Astrocyte (in vitro differentiated cells and primary cell): ENCODE measurements at places on chromosomes 3 and 15.

- no peak for DNase-seq
Measured at GRCh38 chr3:26236531-26236930, 386.0 kb upstream of the LRRC3B start.

DNA sequence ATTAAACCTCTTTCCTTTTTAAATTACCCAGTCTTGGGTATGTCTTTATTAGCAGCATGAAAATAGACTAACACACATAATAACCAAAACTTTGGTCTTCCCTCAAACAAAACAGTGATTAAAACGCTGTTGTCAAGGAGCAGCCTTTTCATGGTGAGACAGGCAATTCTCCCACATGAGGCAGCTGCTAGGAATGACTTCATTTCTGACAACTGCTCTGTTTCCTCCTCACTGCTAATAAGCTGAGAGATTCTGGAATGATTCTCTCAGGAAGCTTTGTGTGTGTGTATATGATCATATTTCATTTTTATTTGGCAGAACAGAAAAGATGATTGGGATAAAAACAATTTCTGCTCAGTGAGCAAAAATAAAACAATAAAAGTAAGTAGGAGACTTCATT, 580.6 kb upstream of the ADAMTS9 start:
- peak; percentile 7 for DNase-seq

DNA sequence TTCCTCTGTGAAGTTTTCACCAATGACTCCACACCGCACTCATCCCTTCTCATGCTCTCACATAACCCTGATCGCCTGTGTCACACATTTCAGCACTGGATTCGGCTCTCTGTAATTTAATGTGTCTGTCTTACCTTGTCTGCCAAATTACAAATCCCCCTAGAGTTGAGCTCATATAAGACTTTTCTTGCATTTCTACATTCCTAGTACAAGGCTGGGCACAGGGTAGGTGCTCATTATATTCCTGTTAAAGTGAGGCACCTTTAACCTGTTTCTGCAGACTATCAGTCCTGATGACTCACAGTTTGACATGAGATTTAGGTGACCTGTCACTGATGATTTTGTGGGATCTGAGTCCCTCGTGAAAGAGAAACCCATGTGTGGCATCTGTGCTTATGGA, 22.6 kb downstream of the TGM5 start:
- no peak for DNase-seq

- DNase-seq, result no peak
Measured at GRCh38 chr3:8647137-8647985, 2.8 kb upstream of the SSUH2 start.

DNA sequence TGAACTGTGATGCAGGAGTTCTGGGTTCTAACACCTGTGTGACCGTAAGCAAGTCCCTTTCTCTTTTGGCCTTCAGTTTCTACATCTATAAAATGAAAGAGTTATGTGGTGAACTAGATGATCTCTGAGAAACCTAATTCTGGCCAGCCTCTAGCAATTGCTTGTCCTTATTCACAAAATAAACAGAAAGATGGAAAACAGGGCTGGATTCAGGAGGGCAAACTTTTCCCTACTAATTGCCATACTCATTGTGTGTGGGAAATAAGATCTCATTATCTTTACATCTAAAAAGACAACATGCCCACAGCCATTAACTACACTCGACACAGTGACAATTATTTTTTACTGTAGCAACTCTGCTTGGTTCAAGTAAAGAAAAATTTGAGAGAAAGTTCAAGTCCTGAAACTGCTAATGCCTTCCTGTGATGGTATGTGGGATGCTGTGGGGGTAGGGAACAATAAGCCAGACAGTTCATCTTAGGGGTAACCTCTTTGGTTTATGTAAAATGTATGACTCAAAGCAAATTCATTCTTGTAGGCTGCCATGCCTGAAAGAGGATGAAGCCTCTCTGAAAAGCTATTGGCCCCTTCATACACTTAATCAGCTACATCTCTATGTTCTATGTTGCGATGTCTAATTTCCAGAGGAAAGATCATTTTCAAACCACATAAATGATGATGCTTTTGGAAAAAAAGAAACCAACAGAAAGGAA, 177.6 kb upstream of the BCL6 start:
- peak; percentile 84 for DNase-seq

DNA sequence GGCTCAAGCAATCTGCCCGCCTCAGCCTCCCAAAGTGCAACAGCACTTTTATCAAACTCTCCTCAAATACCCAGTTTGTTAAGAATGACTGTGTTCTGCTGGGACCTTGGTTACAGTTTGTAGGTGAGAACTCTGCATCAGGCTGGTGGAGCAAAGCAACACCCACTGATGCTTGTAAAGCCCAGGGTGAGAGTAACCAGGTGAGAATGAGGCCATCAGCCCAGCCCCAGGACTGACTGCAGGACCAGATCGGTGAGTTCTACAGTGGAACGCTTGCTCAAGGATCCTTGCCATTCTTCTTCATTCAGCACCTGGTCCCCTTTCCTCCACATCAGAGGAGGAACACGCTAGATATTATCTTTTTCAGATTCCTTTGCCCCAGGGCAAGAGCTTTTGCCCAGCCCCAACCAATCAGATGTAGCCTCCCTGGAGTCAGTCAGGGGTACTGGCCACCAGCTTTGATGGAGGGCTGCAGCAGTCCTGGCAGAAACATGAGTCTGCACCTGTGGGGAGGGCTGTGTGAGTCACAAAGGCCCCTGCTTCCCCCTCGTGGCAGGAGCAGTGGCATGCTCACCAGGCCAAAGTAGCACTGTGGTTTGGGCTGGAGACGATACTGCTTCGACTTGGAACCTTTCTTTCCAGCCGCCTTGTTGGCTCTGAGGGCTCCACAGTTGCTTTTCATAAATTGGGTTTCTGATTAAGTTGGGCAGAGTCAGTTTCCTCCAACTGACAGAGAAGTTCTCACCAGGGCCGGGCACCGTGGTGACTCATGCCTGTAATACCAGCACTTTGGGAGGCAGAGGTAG, 3.5 kb upstream of the SHISA5 start:
- peak; percentile 75 for DNase-seq

DNA sequence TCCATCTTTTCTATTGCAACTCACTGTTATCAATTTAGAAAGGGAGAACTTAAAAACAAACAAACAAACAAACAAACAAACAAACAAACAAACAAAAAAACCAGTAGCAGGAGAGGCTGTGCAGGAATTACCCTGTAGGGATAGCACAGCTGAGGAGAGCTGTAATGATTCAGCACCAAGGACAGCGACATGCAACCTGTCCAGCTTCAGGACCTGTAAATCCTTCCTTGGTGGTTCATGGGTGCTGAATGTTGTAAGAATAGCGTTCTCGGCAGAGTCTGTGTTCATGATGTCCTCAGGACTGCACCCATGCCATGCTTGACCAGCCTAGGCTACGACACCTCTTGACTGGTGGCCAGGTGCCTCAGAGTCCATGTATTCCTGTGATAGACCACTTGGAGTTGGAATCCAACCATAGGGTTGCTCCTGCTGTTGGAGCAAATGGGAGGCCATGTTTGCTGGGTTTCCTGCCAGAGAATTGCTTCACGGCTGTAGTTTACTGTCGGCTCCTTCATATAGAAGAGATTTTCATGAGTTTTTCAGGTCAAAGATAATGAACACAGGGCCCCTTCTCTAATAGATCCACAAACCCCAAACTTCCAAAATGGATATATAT, 65.9 kb downstream of the CACNA2D3 start:
- DNase-seq, result peak; percentile 40

DNA sequence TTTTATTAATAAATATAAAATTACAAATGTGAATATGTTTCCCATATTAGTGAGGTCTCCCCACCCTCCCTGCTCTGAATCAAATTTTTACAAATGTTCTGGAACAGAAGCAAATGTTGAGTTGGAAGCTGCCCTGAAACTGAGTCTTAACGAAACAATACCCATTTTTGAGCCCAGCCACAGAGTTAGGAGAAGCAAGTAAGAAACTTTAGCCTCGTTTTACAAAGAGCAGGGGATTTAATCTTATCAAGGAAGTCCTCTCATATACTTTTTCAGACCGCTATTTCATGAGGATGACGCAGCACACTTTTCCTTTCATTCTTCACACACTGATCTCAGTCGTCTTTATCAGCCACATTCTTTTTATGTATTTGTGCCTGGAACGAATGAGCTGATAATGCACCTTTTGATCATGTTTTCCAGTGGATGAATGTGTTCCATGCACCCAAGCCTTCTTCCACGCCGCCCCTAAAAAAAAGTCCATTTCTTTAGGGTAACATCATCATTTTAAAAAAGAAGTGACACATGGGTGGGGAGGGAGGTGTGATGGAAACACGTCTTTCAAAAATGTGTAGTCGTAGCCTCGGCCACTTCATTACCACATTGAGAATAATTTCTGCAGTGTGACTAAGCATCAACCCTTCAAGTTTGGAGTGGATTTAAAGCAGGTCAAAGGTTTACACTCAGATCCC, 48.1 kb downstream of the SETMAR start:
- peak; percentile 65 for DNase-seq

- DNase-seq, result no peak
Measured at GRCh38 chr3:26100176-26100575, 310.3 kb downstream of the OXSM start.

GRCh38 chr3:169044331-169045113, 619.0 kb downstream of the MECOM start:
- peak; percentile 86 for DNase-seq

- no peak for DNase-seq
Measured at GRCh38 chr15:85016275-85016674, 34.6 kb downstream of the PDE8A start.

DNA sequence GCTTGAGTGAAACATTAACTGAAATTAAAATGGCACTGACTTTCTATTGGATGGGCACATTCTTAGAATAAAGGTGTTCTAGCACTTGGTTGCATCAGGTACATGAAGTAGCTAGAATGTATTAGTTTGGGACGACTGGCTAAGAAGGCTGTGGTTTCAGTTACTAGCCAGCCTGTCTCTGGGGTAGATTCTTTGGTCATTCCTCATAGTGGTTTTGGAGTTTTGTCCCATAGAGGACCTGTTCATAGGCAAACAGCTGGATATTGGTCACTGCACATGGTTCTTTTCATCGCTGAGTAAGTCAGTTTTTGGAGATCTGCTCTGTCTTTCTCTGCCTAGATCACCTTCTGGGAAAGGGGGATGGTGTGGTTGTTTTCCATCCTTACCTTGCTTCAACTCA, 55.3 kb downstream of the ADAMTSL3 start:
- peak; percentile 65 for DNase-seq
